ENCODE measurements at places on chromosomes 1 and 21.

DNA sequence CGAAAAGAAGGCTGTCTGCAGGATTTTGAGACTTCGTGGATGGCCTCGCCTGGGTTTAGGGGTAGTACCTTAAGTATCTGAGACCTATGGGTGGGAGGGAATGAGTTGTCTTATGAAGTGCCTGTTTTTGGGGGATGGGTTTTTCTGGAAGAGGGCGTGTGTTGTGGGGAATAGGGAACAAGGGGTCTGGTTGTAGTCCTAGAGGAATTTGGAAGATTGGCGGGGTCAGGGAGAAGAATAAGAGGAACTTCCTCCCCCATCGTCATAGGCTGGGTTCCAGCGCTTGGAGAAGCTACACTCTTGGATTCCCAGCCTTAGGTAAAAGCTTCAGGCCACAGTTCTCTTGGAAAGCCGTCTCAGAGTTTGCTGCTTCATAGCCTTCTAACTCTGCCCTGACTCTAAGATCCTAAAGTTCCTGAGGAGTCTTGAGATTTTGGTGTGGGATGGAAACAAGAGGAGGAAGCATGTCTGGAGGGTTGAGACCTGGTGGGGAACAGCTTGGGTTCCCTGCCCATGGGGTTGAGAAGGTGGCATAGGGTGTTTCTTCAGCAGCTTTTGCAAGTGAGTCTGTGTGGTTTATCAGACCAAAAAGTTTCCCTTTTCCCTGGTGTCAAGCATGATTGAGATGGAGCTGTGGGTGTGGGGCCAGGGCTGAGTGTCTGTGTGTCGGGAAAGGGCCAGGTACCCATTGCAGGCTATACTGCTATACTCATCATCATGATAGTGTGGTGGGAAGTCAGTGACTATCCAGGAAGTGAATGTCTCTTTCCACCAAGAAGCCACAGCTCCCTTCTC is 1.8 kb downstream of the VANGL2 start:
- no peak for DNase-seq

- DNase-seq: peak; percentile 81
Observed at GRCh38 chr1:195897076-195897475, 711.2 kb downstream of the KCNT2 start.

GRCh38 chr21:41228006-41228370 is 60.0 kb downstream of the BACE2 start:
- DNase-seq: peak; percentile 5

GRCh38 chr1:222769971-222770620 is 33.1 kb downstream of the FAM177B start:
- DNase-seq: no peak
